Karpas-422 (cell line): ENCODE measurements at places on chromosomes 4 and X. TPM values are rescaled to one million over a fixed set of nuclear protein-coding genes. Genes with fewer than 3 reads are reported as not detected.
A peak's percentile ranks its signal among the peaks of the same experiment; 100 is the strongest.

HPSE gene
- 0.11 and 0.15 TPM in 2 replicates for total RNA-seq

GRCh38 chrX:24264383-24264782 lies 49.5 kb downstream of the SUPT20HL2 start:
- peak; percentile 35 for DNase-seq
- no peak overlapping the region for H3K27ac ChIP-seq
- H3K4me3 ChIP-seq: no peak overlapping the region
- no peaks in the 10 kb centered on the region for H3K36me3 ChIP-seq
- H3K4me1 ChIP-seq: no peaks in the 10 kb centered on the region

AIMP1 gene
- 26.7 and 38.7 TPM in 2 replicates for total RNA-seq

GC gene
- total RNA-seq: not detected in 2 replicates

DNA sequence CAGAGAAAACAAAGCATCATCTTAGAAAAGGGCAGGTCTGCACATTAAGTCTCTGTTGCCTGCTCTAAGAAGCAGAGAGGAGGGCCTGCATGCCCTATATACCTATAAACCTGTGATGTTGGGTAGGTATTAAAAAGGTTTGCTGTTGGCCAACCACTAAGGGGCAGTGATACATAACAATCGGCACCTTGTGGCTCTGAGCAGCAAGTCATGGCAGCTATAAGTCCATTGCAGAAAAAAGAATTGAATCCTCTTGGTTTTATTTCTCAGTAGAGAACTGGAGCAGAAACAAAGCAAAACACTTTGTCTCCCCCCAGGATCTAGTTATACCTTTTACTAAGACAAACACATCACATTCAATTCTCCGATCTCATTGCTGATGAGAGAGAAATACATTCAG lies 1364.4 kb downstream of the STIM2 start:
- H3K36me3 ChIP-seq: no peaks in the 10 kb centered on the region
- no peak overlapping the region for H3K4me3 ChIP-seq
- H3K27me3 ChIP-seq: no peaks in the 10 kb centered on the region
- peak; percentile 42 for DNase-seq

ARHGEF9 gene
- 18.2 and 25.6 TPM in 2 replicates for total RNA-seq
